SJCRH30 (cell line): ENCODE measurements at places on chromosomes 6 and 20. TPM values are rescaled to one million over a fixed set of nuclear protein-coding genes. Genes with fewer than 3 reads are reported as not detected.

GRCh38 chr20:48843057-48843806, 15.4 kb upstream of the PREX1 start:
- DNase-seq = peak; percentile 47
- H3K27me3 ChIP-seq = no peaks in the 10 kb centered on the region
- no peak overlapping the region for H3K27ac ChIP-seq
- H3K4me3 ChIP-seq = no peak overlapping the region
- no peaks in the 10 kb centered on the region for H3K36me3 ChIP-seq

- no peaks in the 10 kb centered on the region for H3K4me1 ChIP-seq
- H3K36me3 ChIP-seq = no peaks in the 10 kb centered on the region
- DNase-seq = no peak
- H3K27ac ChIP-seq = no peak overlapping the region
These were observed 690.2 kb upstream of the NRSN1 start for GRCh38 chr6:23435798-23436197.

The TRIM40 gene
- total RNA-seq = not detected in 2 replicates

The MAFB gene
- total RNA-seq = not detected in 2 replicates

The PTK7 gene
- 84.2 and 88.3 TPM in 2 replicates for total RNA-seq

GRCh38 chr20:23298926-23299672, 51.5 kb upstream of the NXT1 start:
- no peak overlapping the region for H3K4me3 ChIP-seq
- no peak overlapping the region for H3K27ac ChIP-seq
- H3K27me3 ChIP-seq = no peaks in the 10 kb centered on the region
- H3K4me1 ChIP-seq = peaks cover 35% of the 10 kb centered on the region
- no peaks in the 10 kb centered on the region for H3K36me3 ChIP-seq

GRCh38 chr6:160462551-160463109, 114.5 kb downstream of the SLC22A3 start:
- H3K27ac ChIP-seq = no peak overlapping the region
- no peaks in the 10 kb centered on the region for H3K36me3 ChIP-seq
- H3K4me3 ChIP-seq = no peak overlapping the region
- H3K4me1 ChIP-seq = peaks cover 6% of the 10 kb centered on the region
- no peaks in the 10 kb centered on the region for H3K27me3 ChIP-seq

DNA sequence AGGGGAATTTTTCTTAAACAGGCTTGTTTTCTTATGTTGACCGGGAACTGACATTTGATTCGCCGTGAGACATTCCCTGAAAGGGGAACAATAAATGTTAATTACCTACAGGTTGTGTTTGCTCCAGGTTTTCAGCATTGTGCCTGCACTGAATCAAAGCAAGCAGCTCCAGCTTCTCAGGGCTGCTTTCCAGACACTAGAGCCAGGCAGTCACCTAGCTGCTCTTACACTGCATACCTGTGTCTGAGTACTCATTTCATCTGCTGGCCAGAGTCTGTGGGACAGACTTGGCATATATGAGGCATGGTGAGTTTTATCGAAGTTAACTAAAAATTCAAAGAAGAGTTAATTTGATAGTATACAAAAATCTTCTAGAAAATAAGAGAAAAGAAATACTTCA, 951.8 kb upstream of the MAP3K7 start:
- no peak overlapping the region for H3K4me3 ChIP-seq
- no peaks in the 10 kb centered on the region for H3K27me3 ChIP-seq
- peak overlapping the region; percentile 57 for H3K27ac ChIP-seq
- peaks cover 11% of the 10 kb centered on the region for H3K4me1 ChIP-seq
- peak; percentile 52 for DNase-seq

DNA sequence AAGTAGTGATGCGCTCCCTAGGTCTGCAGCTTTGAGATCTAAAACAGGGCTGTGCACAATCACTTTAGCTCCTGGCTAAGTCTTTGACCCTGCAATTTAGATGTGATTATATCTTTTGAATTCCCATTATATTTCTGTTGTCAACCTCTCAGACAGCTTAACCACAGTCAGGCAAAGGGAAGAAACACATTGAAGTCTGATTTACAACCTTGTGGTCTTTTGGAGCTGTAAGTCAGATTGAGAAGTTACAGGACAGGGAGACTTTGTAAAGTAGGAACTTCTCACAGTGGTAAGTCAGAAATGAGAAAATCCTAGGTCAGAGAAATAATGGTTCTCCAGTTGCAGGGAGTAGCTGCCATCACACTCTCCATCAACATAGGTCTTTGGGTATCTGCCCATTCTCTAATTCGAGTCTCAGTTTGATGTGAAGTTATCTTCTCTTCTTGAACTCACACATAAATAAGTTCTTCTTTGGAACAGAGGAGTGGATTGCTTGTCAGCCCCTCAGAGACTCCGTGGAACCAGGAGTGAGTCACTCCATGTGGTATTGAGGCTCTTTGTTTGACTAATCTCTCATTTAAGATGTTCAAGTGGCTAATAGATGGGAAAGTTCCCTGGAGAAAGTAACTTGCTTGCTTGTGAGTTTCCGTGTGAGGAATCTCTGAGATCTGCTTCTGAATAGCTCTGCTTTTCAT, 35.0 kb upstream of the SGK1 start:
- no peak for DNase-seq
- no peaks in the 10 kb centered on the region; the same call in 1 of the 2 replicates for H3K4me1 ChIP-seq
- H3K36me3 ChIP-seq = no peaks in the 10 kb centered on the region
- no peaks in the 10 kb centered on the region for H3K27me3 ChIP-seq

DNA sequence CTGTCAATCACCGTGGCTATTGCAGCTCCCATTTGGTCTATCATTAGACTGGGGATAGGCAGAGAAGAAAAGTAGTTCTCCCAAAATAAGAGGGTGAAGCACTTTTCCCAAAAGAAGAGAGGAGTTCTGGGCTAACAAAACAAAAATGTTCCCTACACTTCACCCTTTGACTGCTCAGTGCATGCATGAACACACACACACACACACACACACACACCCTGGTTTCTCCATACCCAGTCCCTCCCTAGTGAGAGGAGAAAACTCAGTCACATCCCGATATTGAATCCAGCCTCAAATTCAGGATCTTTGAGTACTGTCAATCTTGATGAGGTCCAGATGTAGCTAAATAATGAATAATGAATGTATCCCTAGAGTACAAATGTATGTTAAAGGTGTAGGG, 4.6 kb upstream of the TBPL1 start:
- no peak overlapping the region for H3K27ac ChIP-seq
- H3K27me3 ChIP-seq = no peaks in the 10 kb centered on the region
- no peak overlapping the region for H3K4me3 ChIP-seq
- H3K36me3 ChIP-seq = no peaks in the 10 kb centered on the region

- peaks cover 5% of the 10 kb centered on the region; the same call in 1 of the 2 replicates for H3K4me1 ChIP-seq
- H3K27ac ChIP-seq = no peak overlapping the region
- H3K27me3 ChIP-seq = no peaks in the 10 kb centered on the region
These were observed 556.0 kb upstream of the JAG1 start for GRCh38 chr20:11229772-11230171.

The PRSS16 gene
- total RNA-seq = not detected in 2 replicates

The NRSN2 gene
- total RNA-seq = 13.2 and 14.9 TPM in 2 replicates

DNA sequence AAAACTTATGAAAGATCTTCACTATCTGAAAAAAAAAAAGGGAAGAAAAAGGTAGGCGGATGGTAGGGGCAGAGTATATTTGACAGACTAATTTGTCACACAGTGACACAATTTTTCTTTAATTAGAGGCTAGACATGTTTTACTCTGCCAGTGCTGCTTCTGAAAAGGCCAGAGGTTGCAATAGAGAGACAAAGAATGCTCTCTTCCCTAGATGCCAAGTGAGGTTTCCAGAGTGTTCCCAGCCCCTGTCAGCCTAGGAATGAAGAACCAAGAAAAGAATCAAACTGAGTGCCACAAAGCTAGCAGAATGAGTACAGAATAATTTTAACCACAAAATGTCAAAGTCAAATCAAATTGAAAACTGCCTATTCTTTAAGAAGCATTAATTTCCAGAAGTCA, 13.0 kb downstream of the PNISR start:
- no peaks in the 10 kb centered on the region for H3K4me1 ChIP-seq
- H3K27ac ChIP-seq = no peak overlapping the region
- no peak for DNase-seq
- H3K36me3 ChIP-seq = peaks cover 78% of the 10 kb centered on the region
- no peaks in the 10 kb centered on the region for H3K27me3 ChIP-seq
- H3K4me3 ChIP-seq = no peak overlapping the region

GRCh38 chr6:5314191-5314865, 53.0 kb downstream of the FARS2 start:
- H3K4me3 ChIP-seq = no peak overlapping the region
- no peaks in the 10 kb centered on the region for H3K27me3 ChIP-seq
- no peak for DNase-seq

The PRKN gene
- not detected in 2 replicates for total RNA-seq

DNA sequence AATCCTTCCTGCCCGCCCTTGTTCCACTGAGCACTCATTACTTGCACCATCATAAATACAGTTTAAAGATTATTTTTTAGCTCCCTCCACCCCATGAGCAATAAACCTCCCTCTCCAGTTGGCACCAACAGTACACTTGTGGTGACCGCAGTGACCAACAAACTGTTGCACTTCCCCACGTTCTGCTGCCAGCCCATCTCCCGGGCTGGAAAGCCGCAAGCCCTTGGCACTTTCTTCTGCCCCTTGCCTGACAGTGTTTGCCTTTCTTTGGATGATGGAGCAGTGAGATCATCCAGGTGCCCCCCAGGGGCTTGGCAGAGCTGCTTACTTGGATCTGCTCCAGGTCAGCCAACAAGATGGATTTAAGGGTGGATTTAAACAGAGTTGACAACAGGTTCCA, 21.6 kb downstream of the KCNB1 start:
- H3K27me3 ChIP-seq = 0 out of 2 replicates have a peak, but pooled peaks cover 18% of the 10 kb centered on the region
- no peaks in the 10 kb centered on the region for H3K36me3 ChIP-seq
- no peak for DNase-seq
- no peak overlapping the region for H3K27ac ChIP-seq

DNA sequence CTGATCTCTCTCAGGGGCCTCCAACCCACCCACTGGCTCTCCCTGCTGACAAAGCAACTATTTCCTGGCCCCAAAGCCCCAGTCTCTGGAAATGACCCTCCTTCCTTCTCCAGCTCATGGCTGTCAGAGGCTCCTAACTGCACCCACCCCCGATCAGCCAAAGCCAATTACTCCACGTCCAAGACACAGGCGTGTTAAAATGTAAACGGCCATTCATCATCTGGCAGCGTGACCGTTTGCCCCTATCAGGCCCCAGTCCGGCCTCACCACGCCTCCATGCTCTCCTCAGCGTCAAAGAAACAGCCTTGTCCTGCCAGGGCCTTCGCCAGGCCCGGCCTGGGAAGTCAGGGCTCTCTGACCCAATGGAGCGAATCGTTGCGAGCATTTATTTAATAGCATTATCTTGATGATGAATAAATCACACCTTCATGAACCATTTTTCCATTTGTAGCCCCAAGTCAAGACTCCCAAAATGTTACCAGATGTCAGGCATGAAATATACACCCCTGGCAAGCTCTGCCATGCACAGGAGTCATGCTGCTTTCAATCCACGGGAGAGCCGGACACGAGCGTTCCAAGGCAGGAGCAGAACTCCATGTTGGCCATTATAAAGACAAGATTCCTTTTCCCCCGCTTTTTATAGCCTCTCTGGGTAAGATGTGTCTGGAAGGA, 17.7 kb downstream of the RIPOR3 start:
- no peaks in the 10 kb centered on the region for H3K27me3 ChIP-seq
- no peak for DNase-seq
- H3K27ac ChIP-seq = no peak overlapping the region
- no peaks in the 10 kb centered on the region for H3K36me3 ChIP-seq
- no peak overlapping the region for H3K4me3 ChIP-seq

DNA sequence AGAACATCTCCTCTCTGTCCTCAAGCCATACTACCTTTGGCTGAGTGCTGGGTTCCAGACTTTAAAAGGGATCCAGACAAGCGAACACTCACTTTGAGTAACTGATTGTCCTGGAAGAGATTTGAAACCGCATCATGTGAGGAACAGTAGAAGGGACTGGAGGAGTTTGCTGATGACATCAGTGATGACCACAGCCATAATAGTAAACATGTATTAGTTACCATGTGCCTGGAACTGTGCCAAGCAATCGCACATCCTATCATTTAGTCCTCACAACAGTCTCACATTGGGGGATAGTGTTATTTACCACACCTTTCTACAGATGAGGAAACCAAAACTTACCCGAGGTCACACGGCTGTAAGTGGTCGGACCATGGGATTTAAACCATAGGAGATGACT, 39.8 kb downstream of the ARMC2 start:
- no peak for DNase-seq
- H3K4me1 ChIP-seq = no peaks in the 10 kb centered on the region
- H3K27me3 ChIP-seq = no peaks in the 10 kb centered on the region
- H3K27ac ChIP-seq = no peak overlapping the region

GRCh38 chr6:40807484-40807883, 220.3 kb upstream of the LRFN2 start:
- no peaks in the 10 kb centered on the region for H3K36me3 ChIP-seq
- DNase-seq = no peak
- H3K4me1 ChIP-seq = no peaks in the 10 kb centered on the region
- H3K27me3 ChIP-seq = no peaks in the 10 kb centered on the region
- H3K4me3 ChIP-seq = no peak overlapping the region

DNA sequence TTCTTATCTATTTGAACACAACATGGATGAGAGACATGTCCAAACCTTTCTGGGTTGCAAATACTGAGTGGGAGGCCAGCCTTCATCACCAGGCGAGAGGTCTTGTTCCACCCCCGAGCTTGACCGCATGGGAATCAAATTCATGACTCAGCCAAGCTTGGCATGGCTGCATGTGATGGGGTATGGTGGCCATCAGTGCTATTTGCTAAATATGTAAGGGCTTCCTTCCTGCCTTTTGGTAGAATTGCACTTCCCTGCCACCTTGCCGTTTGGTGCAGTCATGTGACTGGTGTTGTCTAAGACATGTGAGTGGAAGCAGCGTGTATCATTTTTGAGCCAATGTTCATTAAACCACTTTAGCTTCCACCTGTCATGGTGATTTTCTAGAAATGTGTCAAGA, 508.9 kb upstream of the SULF2 start:
- no peaks in the 10 kb centered on the region for H3K27me3 ChIP-seq
- H3K4me3 ChIP-seq = no peak overlapping the region
- H3K27ac ChIP-seq = peak overlapping the region; percentile 67; the same call in 1 of the 2 replicates
- H3K4me1 ChIP-seq = peaks cover 70% of the 10 kb centered on the region
- H3K36me3 ChIP-seq = no peaks in the 10 kb centered on the region

- H3K27ac ChIP-seq = no peak overlapping the region
- H3K27me3 ChIP-seq = peaks cover 6% of the 10 kb centered on the region; the same call in 1 of the 2 replicates
- peaks cover 5% of the 10 kb centered on the region; the same call in 1 of the 2 replicates for H3K4me1 ChIP-seq
- no peak for DNase-seq
- H3K36me3 ChIP-seq = no peaks in the 10 kb centered on the region
These were observed 153.6 kb downstream of the VEGFA start for GRCh38 chr6:43923376-43924221.

GRCh38 chr6:133290930-133291329, 49.8 kb downstream of the EYA4 start:
- no peak for DNase-seq
- no peak overlapping the region for H3K27ac ChIP-seq
- no peak overlapping the region for H3K4me3 ChIP-seq
- H3K36me3 ChIP-seq = no peaks in the 10 kb centered on the region; the same call in 1 of the 2 replicates

The PRRT1 gene
- total RNA-seq = 0.25 and 0.30 TPM in 2 replicates

The ADTRP gene
- not detected in 2 replicates for total RNA-seq

GRCh38 chr6:90936286-90936685, 349.4 kb upstream of the MAP3K7 start:
- H3K36me3 ChIP-seq = no peaks in the 10 kb centered on the region
- no peaks in the 10 kb centered on the region for H3K27me3 ChIP-seq
- H3K4me1 ChIP-seq = peaks cover 16% of the 10 kb centered on the region; the same call in 1 of the 2 replicates

GRCh38 chr20:1336699-1337367, 7.9 kb upstream of the SDCBP2 start:
- H3K4me3 ChIP-seq = no peak overlapping the region
- H3K36me3 ChIP-seq = no peaks in the 10 kb centered on the region; the same call in 1 of the 2 replicates
- no peak for DNase-seq
- 0 out of 2 replicates have a peak, but pooled peaks cover 1% of the 10 kb centered on the region for H3K4me1 ChIP-seq
- no peak overlapping the region for H3K27ac ChIP-seq

- peaks cover 4% of the 10 kb centered on the region for H3K36me3 ChIP-seq
- H3K27ac ChIP-seq = no peak overlapping the region
- H3K4me1 ChIP-seq = no peaks in the 10 kb centered on the region
- no peak for DNase-seq
These were observed 8.7 kb upstream of the ECT2L start for GRCh38 chr6:138787138-138787537.
